Activated CD4-positive, alpha-beta T cell treated with anti-CD3 and anti-CD28 coated beads, Interleukin-2, Interleukin-4, amounts not matched to agents 100 ng/mL and 50 ng/mL, durations not matched to agents 16 hours and 8 hours (primary cell): ENCODE measurements at places on chromosomes 7 and 10.

GRCh38 chr7:2807845-2808772 lies 36.0 kb downstream of the GNA12 start:
- no peak for DNase-seq

GRCh38 chr7:70681469-70682350 lies 450.2 kb upstream of the GALNT17 start:
- peak; percentile 50 for DNase-seq

DNA sequence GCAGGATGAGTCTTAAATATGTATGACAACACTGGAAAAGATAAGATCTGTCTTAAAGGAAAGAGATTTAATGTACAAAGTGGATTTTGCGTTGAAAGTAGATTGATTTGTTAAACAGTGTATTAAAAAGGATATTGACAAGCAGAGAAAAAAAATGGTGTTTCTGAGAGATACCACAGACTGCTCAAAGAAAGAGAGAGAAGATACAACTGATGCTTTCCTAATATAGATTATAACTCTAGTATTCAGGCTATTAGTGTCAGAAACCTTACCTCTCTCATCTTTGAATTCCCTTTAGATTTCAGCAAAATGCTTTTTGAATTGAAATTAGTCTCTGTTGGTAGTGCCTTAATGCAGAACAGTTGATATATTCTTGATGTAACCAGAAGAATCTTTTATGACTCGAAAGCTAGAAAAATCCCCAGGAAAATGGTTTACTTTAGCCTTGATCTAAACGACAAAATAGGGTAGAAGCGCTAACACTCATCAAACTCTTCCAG lies 550.7 kb downstream of the INHBA start:
- no peak for DNase-seq

GRCh38 chr7:110095372-110096052 lies 995.4 kb upstream of the LRRN3 start:
- no peak for DNase-seq

DNA sequence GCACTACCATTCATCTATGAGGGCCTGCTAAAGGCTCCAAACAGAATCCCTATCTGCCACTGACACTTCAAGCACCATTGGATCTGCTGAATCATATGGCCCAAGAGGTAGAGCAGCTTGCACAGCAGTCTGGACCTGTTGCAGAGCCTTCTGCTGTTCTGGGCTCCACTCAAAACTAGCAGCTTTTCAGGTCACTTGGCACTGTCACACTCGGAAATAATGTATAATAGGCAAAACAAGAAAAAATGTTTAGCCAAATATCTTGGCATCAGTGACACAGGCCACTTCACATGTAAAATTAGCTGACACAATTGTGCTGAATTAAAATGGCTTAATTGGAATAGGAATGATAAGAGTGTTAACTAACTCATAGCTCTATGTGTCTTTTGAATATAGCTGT lies 1182.9 kb upstream of the LRRTM3 start:
- DNase-seq = no peak

DNA sequence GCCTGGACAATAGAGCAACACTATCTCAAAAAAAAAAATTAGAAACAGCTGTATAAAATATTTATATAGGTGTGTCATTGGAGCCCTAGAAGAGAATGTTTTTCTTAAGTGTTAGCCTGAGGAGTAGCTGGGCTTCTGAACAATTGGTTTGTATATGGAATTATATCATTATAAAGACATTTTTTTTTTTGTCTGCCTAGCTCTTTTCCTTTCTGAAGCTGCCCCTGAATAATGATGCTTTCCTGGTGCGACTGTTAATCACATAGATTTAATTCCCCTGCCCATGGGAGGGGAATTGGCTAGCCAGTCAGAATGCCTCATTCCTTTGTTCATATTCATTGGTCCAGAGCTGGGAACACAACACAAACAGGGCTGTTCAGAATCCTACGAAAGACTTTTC lies 13.9 kb upstream of the ABCC2 start:
- no peak for DNase-seq

- peak; percentile 10 for DNase-seq
Observed at GRCh38 chr10:102451105-102451969, at the start of gene C10orf95. TSS of gene C10orf95 (minus strand) at chr10:102451543. CDS start at chr10:102451093, 450 bp downstream.

DNA sequence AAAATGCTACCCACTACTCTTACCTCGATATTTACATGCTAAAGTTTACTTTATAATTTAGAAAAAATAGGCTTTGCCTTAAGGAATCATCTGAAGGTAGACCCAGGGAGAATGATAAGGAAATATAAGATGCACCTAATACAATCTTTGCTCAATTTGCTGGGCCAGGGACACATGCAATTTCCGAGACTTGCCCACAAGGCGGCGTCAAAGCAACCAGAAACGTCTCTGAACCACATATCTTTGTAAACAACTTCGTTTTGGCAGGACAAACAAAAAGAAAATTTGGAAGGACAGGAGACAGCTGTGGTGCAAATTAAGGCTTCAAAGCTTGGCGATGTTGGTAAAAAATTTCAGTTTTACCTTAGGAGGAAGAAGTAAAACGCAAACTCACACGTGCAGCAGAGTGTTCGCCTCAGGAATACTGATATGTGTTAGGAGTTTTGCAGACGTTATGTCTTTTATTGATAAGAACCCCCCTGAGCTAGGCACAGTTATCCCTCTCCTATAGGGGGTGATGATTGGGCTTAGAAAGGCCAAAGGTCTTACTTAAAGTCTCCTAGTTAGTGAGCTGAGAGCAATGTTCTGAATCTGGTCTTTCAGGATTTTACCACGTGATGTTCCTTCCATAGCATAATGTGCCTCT lies 134.3 kb downstream of the PRKCQ start:
- peak; percentile 71 for DNase-seq

DNA sequence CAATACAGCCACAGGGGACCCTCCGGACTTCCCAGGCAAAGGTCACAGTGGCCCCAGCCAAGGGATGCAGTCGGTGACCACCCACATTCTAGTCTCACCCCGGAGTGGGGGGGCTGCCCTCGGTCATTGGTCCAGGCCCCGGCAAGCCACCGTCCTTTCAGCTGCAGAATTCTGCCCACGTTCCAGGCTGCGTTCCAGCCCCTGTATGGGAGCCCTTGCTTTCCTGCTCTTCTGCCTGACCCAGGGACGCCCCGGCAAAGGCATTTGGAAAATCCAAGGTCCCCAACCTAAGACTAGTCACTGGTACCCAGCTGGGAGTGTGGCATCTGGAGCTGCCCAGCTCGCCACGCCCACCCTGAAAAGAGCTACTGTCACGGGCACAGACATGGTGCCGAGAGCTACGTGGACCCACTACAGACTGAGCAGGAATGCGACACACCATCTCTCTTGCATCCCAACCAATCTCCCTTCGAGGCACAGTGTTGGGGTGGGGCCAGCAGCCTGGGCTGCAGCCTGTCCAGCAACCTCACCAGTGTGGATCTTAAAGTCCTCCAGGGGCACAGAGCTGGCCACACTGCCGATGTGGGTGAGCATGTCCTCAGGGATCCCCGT lies 18.6 kb downstream of the OGDHL start:
- no peak for DNase-seq

GRCh38 chr10:87585565-87586514 lies 73.8 kb upstream of the PAPSS2 start:
- DNase-seq = no peak

- DNase-seq = no peak
Observed at GRCh38 chr7:110839866-110840265, 251.1 kb upstream of the LRRN3 start.
